ENCODE measurements at places on chromosomes 3 and 15.

GRCh38 chr15:41966414-41966812, 5.9 kb downstream of the EHD4 start:
- no peak for DNase-seq

GRCh38 chr3:87082796-87083440, 92.0 kb upstream of the VGLL3 start:
- no peak for DNase-seq

DNA sequence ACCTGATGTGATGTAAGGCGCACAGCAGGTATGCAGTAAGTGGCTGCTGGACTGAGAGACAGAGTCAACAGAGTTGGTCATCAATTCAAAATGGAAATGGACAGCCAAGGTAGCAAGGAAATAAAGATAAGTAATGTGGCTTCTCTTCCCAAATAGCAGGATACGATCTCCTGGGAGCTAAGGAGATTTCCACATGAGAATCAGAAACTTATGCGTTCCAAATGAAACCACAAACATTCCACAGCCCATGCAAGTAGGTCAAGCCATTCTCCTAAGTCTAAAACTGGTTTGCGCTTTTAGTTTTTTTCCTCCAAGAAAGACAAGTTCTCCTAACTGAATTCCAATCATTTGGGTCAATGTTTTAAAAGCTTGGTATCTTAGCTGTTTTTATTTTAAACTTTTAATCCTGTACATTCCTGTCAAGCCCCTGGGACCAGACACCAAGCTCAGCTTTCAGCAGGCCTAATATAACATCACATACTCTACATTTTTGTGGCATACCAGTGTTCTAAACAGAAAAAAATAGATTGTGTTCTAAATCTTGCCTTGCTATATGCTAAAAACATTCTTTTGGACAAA, 73.7 kb upstream of the TSPAN3 start:
- DNase-seq = no peak

- DNase-seq = no peak
Measured at GRCh38 chr15:65619626-65620290, 2.0 kb upstream of the SLC24A1 start.

GRCh38 chr15:92683511-92683834, 27.9 kb upstream of the FAM174B start:
- DNase-seq = no peak

DNA sequence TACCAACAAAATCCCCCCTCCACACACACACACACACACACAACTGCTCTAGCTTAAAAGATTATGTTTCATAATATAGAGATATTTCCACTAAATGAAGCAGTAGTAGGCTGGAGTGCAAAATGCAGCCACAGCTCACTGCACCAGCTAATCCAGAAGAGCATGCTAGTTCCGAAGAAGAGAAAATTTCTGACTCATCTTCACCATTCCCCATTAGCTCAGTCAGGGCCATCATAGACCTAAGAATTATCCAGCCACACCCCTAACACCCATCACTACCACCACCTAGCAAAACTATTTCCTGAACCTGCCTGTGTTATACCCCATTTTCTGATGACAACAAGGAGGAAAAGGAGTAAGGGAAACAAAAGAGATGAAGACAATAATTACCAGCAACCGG, 67.1 kb upstream of the UBE2E2 start:
- no peak for DNase-seq

- DNase-seq = no peak
Measured at GRCh38 chr3:124826703-124827102, 60.5 kb downstream of the ITGB5 start.

DNA sequence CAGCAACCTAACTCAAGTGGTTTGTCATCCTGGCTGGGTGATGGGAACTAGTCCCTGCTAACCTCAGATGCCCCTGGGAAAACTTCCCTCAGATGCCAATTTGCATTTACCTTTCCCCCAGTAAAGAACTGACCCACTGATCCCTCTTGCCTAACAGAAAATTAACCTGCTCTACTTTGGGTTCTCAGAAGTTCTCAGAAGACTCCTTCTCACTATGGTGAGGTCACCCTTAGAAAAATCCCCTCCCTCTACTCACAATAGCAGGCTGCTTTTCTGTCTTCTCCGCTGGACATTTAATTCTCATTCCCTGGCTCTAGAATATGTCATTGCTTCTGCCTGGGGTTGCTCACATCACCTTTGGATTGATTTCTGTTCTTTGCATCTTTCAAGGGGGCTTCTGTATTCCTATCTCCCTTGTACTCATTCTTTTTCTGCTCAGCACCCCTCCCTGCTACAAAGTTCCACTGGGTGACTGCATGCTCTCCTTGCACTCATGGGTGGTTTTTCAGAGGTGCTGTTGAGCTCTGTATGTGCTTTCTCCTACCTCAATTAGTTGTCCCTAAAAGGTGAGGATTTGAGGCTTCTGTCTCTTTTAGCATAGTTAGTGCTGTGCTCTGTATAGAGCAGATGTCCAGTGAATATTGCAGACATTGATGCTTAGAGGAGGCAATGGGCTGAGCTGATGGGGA, 869 bp downstream of the PLA1A start:
- DNase-seq = no peak

GRCh38 chr3:141368062-141368924, at the start of gene ZBTB38:
TSS of gene ZBTB38 (plus strand) at chr3:141368504. CDS start at chr3:141442389, 73,885 bp downstream.
- DNase-seq = no peak

DNA sequence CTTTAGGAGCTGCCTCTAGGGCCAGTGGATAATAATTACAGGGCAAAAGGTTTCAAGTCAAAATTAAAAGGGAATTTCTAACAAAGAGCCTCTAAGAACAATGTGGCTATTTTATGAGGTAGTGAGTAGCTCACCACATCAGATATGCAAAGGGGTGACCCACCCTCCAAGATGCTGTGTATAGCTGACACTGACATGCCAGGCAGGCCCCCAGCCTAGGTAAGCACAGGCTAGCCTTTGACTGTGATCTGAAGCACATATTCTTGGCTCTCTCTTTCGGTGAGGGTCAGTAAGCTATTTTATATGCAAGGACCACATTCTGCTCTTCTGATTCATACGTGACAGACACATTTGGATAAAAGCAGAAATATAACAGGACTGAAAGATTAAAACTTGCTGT, 2.8 kb upstream of the THSD4 start:
- DNase-seq = no peak
